Central memory CD8-positive, alpha-beta T cell (primary cell): ENCODE measurements at places on chromosomes 16 and 17.

- DNase-seq = no peak
Measured at GRCh38 chr16:30180741-30181140, 2.7 kb upstream of the CORO1A start.

DNA sequence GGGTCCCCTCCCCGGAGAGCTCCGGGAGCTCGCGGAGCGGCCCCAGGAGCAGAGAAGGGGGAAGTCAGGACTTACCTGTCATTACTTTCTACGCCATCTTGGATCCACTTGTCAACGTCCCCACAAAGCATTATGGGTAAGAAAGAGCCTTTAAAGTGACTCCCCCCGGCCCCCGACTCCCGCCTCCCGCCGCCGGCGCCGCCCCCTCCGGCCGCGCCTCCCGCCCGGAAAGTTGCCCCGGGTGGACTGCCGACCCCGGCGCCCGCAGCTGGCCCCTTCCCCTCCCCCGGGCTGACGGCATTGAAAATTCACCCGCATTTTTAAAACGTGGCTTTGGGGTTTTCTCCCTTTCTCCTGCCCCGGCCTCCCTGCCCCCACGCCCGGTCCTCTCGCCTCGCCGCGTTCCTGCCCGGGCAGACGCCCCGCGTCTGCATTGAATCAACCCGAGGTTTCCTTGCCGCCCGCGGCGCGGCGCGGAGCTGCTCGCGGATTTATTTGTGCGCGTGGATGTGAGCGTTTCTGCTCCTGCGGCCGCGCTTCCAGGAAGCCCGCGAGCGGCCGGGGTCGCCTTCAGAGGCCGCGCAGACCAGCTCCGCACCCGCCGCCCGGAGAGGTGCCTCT is at the start of gene HELZ:
TSS of gene HELZ (minus strand) at position 124 of the 621 bp plus-strand sequence. CDS start 26,392 bp downstream, outside the sequence.
- peak; percentile 46 for DNase-seq

DNA sequence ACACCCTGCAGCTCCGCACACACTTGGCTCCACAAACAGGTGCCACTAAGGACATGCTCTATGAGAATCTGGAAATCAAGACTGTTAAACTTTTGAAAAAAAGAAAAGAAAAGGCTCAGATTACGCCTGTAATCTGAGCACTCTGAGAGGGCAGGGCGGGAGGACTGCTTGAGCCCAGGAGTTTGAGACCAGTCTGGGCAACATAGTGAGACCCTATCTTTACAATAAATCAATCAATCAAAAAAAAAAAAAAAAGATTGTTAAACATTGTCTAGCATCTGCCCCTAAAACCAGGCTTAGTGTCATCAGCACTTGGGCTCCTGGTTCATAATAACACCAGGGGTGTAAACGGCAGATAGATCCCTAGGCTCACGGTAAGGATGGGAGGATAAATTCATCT is 37.5 kb upstream of the FAAP100 start:
- no peak for DNase-seq

- DNase-seq = no peak
Measured at GRCh38 chr16:84947996-84948850, 63.1 kb downstream of the ZDHHC7 start.

DNA sequence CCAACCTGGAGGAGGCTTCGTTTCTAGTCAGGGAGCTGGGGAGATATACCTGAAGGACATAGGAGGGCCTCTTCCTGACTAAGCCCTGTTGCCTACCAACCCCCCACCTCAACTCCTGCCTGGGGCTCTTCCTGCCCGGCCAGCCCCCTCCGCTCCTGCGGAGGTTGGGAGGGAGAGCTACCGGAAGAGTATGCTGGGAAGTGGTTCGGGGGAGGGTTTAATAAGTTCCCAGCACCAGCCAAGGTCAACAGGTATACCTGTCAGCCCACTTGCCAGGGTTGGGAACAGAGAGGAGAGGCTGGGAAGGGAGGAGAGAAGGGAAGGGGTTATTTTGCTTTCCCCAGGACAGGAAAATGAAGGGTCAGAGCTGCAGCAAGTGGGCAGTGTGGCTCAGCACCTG is 4.7 kb downstream of the PPP1R1B start:
- no peak for DNase-seq

DNA sequence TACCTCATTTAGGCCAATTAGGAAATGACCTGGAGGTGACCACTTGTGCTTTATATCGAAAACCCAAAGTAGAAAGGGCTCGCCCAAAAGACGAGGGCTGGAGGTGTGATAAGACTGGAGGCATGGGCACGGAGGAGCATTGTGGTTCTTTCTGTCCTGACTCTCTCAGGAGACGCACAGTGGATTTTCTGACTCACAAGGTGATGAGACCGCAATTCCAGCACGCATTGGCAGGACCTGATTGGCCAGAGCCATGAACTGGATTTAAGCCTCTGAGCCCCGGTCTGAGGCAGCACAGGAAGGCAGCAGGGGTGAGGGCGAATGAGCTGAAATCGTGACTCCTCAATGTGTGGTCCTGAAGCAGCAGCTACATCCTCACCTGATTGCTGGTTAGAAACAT is 559.1 kb upstream of the SALL1 start:
- no peak for DNase-seq

GRCh38 chr17:69575346-69575761 is 160.9 kb downstream of the MAP2K6 start:
- DNase-seq = no peak

DNA sequence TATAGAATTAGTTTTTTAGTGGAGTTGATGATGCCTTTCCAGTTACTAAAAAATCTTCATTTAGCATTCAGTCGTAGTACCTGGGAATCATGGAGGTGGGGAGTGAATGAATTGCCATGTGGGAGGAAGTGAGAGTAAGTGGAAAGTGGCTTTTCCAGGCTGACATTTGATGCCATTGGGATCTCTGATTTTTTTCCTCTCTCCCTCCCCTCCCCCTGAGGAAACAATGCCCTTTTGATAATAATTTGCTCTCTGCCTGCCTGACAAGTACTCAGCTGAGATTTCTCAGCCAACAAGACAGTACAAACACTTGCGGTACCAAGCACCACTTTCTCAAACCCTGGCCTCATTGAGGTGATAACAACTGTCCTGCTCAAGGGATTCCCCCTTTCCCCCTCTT is 2.2 kb downstream of the UBE2Z start:
- DNase-seq = no peak

DNA sequence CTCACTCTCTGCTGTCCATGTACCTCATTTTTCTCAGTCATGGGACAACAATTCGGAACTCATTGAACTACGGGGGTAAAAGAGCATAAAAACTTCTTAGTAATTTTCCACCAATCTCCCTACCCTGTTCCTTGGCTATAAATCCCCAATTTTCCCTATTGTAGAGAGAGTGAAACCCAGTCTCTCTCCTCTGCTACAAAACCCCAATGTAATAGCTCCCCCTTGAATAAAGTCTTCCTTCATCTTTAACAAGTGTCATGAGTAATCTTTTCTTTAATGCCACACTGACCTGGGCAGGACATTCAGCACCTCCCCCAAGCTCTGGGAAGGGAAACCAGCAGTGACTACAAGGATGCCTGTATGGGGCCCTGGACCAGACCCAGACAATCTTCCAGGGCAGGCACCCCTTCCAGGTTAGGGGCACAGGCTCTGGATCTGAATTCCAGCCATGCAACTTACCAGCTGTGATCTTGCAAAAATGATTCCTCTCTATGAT is 10.2 kb upstream of the EIF1 start:
- no peak for DNase-seq

GRCh38 chr17:43676471-43676870 is 14.7 kb upstream of the MEOX1 start:
- DNase-seq = no peak

GRCh38 chr16:30079480-30079879 is 3.7 kb downstream of the PPP4C start:
- no peak for DNase-seq

DNA sequence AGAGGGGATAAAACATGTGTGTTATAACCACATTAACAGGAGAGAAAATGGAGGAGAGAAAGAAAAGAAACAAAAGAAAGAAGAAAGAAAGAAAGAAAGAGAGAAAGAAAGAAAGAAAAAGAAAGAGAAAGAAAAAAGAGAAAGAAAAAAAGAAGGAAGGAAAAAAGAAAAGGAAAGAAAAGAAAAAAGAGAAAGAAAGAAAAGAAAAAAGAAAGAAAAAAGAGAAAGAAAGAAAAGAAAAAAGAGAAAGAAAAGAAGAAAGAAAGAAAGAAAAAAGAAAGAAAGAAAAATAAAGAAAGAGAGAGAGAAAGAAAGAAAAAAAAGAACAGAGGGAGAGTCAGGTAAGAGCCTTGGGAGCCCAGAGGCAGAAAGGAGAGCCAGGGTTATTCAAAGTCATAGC is 446.6 kb upstream of the ASIC2 start:
- no peak for DNase-seq

DNA sequence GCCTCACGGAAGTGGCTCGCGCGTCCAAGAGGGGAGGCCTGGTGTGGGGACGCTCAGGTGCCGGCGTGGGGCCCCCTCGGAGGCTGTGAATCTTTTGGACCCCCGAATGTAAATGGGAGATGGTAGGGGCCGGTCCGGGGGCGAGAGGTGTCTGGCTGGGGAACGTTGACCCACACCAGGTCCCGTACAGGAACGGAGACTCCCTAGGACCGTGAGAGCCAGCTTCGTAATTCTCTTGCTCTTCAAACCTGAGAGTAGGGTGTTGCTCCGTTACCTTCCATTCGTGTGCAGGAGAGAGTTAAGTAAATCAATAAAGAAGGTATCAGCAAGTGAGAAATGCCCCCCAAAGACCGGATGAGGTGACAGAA is 481 bp downstream of the LYRM1 start:
- no peak for DNase-seq

DNA sequence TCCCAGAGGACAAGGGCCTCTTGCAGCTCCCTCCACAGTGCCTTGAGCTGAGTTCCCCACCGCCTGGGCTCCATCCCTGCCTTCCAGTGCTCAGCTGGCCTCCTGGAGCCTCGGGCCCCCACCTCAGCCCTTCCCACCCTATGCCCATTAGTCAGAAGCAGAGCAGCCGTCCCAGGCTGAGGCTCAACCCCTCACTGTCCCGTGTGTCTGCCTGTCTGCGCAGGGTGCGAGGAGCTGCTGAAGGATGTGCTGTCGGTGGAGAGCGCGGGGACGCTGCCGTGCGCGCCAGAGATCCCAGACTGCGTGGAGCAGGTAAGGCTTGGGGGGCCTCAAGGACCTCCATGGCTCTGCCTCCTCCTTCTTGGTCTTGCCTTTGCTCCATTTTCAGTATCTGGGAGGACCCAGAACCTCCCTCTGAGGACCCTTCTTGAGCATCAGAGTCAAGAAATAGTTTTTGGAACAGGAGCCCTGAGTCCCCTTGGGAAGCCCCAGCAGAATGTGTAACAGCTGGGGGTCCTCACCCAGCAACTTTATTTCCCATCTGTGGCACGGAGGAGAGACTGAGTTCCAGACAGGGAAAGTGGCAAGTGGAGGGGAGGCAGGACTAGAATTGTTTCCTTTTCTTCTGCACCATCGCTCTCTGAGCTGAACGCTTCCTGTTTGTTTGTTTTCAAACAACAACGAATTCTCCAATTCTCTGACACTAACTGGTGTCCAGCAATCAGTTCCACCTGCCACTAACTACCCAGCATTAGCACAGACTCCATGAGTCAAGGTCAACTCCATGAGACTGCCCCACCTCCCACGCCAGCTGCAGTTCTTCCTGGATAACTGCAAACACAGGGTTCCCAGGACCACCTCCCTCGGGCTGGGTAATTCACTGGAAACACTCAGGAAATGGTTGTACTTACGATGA is 42.6 kb downstream of the RAB11FIP4 start:
- DNase-seq = no peak

DNA sequence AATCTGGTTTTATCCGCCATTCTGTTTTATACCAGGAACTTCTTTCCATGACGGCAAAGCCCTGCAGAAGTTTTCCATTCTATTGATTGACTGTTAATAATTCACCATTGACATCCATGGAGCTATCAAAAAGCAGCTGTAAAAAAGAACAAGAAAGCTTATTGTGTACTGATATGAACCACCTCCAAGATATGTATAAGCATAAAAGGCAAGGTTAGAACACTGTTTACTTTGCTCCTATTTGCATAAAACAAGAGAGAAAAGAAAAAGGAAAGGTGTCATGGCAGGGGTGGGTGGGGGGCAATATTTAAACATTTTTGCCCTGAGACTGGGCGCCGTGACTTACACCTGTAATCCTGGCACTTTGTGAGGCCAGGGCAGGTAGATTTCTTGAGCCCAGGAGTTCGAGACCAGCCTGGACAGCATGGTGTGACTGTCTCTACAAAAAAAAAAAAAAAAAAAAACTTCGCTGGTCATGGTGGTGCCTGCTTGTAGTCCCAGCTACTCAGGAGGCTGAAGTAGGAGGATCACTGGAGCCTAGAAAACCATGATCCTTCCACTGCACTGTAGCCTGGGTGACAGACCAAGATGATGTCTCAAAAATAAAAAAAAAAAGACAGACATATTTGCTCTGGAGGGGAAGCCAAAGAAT is 52.5 kb downstream of the TMEM114 start:
- DNase-seq = no peak

DNA sequence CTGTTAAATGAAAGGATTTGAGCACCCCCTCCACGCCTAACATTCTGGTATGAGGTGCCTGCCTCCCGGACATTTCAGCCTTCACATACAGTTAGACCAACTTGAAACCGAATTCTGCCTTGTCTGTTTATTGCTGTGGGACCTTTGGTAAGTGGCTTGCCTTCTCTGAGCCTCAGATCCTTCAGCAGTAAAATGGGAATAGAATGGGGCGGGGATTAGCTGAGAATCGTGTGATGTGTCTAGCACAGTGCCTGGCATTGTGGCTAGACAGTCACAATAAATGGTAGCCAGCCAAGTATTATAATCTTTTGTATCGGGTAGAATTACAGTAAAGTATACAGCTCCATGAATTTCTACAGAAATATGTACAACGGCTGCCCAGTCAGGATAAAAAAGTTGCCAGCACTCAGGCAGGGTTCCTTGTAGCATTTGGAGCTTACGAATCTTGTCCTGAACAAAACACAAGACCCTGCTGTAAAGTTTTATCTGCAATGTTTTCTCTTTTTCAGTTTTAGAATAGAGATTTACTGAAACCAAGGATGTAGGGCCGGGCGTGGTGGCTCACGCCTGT is 786 bp downstream of the TMC7 start:
- no peak for DNase-seq

DNA sequence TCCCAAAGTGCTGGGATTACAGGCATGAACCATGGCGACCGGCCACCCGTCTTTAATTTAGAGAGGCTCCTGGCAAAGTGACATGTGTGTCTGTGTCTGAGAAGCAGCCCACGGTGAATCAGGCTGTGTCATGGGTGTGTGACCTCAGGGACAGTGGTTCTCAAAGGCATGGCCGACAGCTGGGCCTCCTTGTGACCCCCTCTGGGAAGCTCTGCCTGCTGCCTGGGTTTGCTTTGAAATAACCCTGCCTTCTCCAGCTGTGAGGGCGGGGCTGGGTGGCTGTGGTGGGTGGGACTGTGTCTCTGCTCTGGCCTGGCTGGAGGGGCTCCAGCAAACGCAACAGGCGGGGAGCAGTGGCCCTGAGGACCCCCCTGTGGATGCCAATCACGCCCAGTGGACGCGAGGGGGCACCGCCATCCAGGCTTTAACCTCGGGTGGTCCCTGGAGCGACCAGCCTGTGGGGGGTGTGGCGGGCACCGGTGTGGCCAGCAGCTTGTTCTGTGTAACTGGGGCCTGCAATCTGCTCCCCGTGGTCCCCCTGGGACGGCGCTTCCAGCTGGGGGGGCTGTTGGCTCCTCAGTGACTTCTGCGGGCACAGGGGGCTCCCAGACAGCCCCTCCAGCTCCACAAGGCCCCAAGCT is 8.8 kb upstream of the APRT start:
- DNase-seq = no peak

GRCh38 chr17:82273327-82274133 is at the start of gene CSNK1D:
Gene CSNK1D (minus strand): TSS chr17:82273700. CDS start chr17:82273381, 319 bp downstream.
- peak; percentile 87 for DNase-seq

- DNase-seq = no peak
Measured at GRCh38 chr17:14437176-14437575, 136.3 kb downstream of the HS3ST3B1 start.

- no peak for DNase-seq
Measured at GRCh38 chr16:82583422-82583821, 43.3 kb upstream of the CDH13 start.
